ENCODE measurements at places on chromosomes 6 and 20. TPM values are rescaled to one million over a fixed set of nuclear protein-coding genes. Genes with fewer than 3 reads are reported as not detected.

The DYNLT2 gene
- polyA plus RNA-seq = 0.81 TPM

The MMP24 gene
- 18.1 TPM for polyA plus RNA-seq

The XRN2 gene
- polyA plus RNA-seq = 44.5 TPM

The NRN1 gene
- polyA plus RNA-seq = 8.5 TPM

The ADGRB3 gene
- polyA plus RNA-seq = 0.12 TPM

The NELFE gene
- 116 TPM for polyA plus RNA-seq

The OOEP gene
- not detected for polyA plus RNA-seq

The NEURL2 gene
- polyA plus RNA-seq = 3.5 TPM

The HLA-DPB1 gene
- 1.0 TPM for polyA plus RNA-seq

The SRMS gene
- not detected for polyA plus RNA-seq

The HMGCLL1 gene
- 0.05 TPM for polyA plus RNA-seq

The DEFB113 gene
- not detected for polyA plus RNA-seq

The CFB gene
- polyA plus RNA-seq = 42.1 TPM

The ANKEF1 gene
- 2.9 TPM for polyA plus RNA-seq

The MACROD2 gene
- 0.33 TPM for polyA plus RNA-seq

The MOCS1 gene
- 4.9 TPM for polyA plus RNA-seq

The FAM83B gene
- polyA plus RNA-seq = not detected

The HAO1 gene
- not detected for polyA plus RNA-seq
